ENCODE measurements at places on chromosomes 5 and 9. TPM values are rescaled to one million over a fixed set of nuclear protein-coding genes. Genes with fewer than 3 reads are reported as not detected.
A peak's percentile ranks its signal among the peaks of the same experiment; 100 is the strongest.

KCTD16 gene
- 0.03 TPM for total RNA-seq

CDX1 gene
- total RNA-seq: not detected

TNC gene
- total RNA-seq: 45.8 TPM

ANGPTL2 gene
- total RNA-seq: 5.0 TPM

SNX18 gene
- 9.4 TPM for total RNA-seq

GRCh38 chr9:92140074-92140753 lies 25.0 kb upstream of the SPTLC1 start:
- DNase-seq: peak; percentile 72

DNA sequence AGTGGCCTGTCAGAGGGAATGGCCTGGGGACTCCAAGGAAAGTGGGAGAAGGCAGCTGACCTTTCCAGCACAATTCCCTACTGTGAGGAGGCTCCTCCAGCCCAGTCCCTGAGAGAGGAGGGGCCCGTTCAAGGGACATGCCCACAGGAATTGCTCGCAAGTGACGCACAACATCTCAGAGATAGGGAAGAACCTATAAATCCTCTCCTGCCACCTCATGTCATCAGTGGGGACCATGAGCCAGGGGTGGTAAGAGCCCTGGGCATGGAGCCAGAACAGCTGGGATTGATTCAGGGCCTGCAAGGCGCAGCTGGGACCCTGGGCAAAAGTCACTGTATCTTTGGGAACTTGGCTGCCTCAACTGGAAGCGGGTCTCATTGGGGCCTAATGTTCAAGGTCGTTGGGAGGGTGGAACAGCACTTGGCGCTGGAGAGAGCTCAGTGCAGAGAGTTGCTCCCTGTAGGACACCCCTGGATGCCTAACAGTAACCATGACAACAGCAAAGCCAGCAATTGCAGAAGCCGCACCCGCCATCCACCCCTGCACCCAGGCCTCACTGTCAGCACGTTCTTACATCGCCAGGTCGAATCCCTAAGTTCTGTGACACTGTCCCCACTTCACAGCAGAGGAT lies 41.3 kb upstream of the ORM1 start:
- DNase-seq: no peak

DNA sequence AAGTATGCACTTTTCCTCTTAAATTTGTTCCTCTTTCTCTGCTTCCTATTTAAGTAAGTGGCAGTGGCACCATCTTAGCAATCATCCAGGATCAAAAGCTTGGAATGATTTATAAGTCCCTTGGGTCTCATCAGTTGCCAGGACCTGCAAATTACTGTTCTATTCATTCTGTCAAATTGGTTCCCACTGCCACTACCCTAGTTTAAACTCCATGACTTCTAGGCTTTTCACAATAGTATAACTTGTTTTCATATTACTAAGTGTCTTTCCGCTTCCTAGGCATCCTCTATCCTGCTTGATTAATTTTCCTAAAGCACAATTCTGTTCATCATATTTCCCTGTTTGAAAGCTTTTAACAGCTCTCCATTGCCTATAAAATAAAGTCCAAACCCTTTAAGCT lies 363.9 kb upstream of the MEF2C start:
- no peak for DNase-seq

GRCh38 chr9:111598733-111599091 lies 735 bp downstream of the PTGR1 start:
- no peak for DNase-seq

- no peak for DNase-seq
These were observed 11.1 kb downstream of the DOLK start for GRCh38 chr9:128936171-128936865.

GRCh38 chr9:117265253-117265652 lies 149.6 kb downstream of the ASTN2 start:
- DNase-seq: no peak

GRCh38 chr9:136052472-136052880 lies 42.6 kb downstream of the NACC2 start:
- DNase-seq: peak; percentile 45

DNA sequence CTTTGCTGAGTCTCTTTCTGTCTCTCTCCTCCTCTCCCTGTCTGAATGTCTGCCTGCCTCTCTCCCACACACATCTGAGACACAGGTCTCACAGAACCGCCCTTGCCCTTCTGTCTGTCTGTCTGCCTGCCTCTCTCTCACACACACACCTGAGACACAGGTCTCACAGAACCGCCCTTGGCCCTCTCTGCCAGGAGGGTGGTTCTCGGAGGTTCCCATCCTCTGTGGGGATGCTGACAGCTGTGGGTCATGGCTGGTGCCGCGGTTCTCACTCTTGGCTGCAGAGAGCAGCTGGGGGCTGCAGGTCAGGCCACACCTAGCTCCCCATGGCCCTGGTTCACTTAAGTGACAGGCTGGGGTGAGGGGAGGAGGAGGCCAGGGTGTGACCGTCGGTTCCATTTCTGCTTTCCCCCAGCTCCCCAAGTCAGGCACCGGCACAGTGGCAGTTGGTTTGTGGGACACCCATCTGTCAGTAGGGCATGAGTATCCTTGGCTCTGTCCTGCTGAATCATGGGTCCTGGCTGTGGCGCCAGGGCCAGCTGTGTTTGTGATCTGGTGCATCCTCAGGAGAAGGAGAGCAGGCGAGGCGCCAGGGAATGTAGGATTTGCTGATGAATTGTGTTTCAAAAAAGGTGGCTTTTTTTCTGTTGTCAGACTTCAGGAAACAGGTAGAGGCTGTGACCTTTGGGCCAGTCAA lies 42.3 kb upstream of the CLPTM1L start:
- no peak for DNase-seq

DNA sequence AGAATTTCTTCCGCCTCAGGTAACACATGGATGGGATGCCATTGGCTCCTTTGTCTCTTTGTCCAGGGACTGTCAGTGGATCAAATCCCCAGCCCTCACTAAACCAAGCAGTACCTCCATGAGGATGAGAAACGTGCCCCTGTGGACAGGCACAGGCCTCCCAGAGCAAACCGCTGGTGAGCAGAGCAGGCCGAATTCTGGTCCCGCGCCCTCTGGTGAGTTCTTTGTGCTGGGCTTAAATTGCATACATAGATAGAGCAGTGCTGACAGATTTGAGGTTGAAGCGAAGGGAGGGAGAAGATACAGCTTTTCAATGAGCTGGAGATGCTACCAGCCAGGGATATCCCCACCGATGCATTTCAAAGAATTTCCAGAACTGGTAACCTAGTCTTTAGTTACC lies 143.8 kb downstream of the HSD17B3 start:
- no peak for DNase-seq

DNA sequence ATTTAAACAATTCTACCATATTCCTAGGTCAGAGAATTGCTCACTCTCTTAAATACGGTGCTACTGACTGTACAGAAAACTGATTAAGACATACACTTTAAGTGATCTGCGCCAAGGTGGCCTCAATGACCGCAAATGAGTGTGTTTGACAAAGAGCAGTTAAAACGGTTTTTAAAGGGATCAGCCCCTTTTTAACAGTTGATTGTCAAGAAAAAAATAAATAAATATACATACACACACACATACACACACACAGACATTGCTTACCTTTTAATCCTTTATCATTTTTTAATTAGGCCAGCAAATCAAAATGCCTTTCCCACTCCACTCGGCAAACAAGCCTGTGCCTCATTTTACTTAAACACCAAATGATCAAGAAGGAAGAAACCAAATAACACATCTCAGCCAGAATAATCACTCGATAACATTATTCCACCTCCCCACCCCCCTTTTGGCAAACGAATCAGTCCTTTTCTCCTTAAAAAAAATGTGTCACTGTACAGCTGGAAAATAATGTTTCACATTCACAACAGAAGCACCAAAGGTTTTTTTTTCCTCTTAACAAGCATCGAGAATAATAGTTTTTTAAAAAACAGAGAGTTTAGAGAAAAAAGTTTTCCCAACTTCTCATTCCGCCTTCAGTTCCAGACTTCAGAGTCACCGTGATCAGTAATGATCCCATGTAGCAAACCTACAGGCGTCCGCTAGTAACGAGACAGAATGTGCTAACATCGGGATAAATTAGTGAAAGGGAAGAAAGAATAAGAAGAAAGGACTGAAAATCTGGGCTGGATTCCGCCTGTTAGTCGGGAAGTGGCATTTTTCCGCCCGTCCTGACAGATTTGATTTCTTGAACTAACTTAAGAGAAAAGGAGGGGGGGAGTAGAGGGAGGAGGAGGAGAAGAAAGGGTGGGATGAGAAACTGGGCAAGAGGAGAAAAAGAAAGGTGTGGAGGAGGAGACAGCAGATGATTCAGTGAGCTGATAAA lies at the start of gene ZNF608:
ZNF608 (minus strand) TSS at position 712 of the 988 bp plus-strand sequence. CDS start 1,650 bp downstream, outside the sequence.
- peak; percentile 69 for DNase-seq

DNA sequence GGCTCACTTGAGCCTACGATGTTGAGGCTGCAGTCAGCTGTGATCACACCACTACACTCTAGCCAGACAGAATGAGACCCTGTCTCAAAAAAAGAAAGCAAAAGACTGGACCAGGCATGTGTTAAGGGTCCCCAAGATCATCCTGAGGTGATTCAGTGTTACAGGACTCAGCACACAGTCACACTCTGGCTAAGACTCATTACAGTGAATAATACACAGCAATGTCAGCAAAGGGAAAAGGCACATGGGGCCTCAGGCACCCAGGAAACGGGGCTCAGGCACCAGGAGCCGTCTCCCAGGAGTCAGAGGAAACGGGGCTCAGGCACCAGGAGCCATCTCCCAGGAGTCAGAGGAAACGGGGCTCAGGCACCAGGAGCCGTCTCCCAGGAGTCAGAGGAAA lies 39.2 kb upstream of the NRARP start:
- no peak for DNase-seq

GRCh38 chr9:129242191-129242941 lies 64.3 kb upstream of the IER5L start:
- no peak for DNase-seq

DNA sequence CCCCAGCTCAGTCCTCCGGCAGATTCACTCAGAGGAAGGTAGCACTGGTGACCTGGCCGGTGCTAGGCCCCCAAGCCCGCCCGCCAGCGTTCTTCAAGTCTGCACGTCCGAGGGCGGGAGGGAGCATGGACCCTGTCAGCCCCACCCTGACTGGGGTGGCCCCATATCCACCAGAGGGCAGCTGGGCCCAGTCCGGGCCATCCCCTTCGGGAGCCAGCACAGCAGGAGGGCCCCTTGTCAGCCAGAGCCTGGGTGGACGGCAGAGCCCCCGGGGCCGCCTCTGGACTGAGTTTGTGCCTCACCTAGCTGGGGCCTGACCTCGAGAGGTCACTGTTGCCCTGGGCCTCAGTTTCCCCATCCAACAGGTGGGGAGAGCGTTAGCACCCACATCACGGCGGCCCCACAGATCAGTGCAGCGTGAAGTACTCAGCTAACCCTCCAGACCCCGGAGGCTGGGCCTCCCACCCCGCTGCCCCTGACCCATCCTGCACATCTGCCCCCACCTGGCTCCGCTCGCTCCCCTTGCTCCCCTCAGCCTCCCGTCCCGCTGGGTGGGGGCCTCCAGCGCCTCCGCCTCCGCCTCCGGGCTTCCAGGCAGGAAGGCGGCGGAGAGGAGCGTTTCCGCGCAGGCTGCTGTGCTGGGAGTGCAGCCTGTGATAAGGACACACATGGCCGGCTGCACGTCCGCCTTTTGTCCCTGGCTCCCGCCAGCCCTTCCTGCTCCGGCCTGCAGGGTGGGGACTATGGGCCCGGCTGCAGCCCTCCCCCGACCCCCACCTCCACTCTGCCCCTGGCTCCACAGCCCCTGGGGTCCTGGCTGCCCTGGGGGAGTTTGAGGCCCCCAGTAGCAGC lies 16.6 kb upstream of the EGFL7 start:
- no peak for DNase-seq

DNA sequence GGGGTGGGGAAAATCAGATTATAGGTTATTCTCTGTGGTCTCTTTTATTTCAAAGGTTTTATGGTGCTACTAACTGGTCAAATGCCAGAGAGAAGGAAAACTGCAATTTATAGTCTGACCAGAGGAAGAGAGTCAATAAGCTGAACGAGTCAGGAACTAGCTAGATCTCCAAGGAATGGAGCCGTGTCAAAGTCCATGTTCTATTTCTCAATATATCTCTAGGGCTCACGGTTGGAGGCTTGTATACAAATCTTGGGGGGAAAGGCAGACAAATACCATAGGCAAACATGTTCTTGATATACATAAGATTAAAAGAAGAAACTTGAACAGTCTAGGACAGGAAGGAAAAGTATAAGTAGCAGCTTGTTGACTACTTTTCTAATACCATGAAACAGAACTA lies 627.1 kb downstream of the PDE4D start:
- DNase-seq: no peak

- DNase-seq: no peak
These were observed 65.7 kb downstream of the TMEM38B start for GRCh38 chr9:105760053-105760452.

DNA sequence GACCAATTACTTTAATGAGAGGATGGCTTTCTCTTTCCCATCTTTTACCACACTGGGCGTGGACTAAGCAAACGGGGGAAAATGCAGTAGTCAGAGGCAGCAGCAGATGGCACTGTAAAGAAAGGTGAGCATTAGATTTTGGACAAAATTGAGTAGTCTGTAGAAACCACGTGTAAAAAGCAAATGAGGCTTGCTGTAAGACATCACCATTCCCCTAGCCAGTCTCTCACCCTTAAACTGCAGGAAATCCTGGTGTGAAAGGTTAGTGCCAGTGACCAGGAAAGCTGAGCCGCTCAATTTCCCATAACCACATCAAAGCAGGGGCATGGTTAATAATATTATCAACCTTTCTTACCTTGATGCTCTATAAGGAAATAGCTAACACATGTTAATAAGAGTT lies 31.8 kb downstream of the SPATA31C2 start:
- no peak for DNase-seq

DNA sequence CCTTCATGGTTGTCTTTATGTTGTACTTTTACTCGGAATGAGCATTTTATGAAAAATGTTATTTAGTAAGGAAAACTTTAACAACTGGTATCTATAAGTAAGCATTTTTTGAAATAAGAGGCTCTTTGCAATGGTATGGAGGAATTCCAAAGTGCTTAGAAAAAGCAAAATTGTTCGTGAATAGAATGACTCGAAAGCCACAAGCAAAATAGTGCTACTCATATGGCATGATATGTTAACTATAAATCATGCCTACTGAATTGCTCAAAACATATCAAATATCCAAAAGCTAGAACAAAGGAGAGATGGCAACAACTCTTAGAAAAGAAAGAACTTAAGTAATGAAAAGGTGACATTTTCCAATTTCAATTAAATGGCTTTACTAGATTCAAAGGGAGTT lies 216.3 kb downstream of the KIAA0825 start:
- no peak for DNase-seq

- no peak for DNase-seq
These were observed 58.0 kb upstream of the SPATA31C2 start for GRCh38 chr9:88196142-88196790.

DNA sequence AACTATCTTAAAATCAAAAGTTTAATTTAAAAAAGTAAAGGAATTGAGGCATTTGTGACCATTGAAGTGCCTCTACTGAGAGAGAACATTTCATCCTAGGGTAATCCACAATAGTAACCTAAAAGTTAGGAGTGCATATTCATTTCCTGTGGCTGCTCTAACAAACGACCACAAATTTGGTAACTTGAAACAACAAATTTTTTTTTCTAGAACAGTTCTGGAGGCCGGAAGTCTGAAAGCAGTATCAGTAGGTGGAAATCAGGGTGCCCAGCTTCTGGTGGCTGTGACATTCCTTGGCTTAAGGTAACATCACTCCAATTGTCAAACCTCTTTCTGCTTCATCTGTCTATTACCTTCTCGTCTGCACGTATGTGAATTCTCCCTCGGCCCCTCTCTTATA lies 67.1 kb upstream of the SSBP2 start:
- peak; percentile 23 for DNase-seq

GRCh38 chr5:95935553-95936100 lies 26.0 kb downstream of the ELL2 start:
- peak; percentile 24 for DNase-seq

- no peak for DNase-seq
These were observed 131.1 kb downstream of the ST8SIA4 start for GRCh38 chr5:100772006-100772405.
